ENCODE measurements at places on chromosomes 6 and 20.

DNA sequence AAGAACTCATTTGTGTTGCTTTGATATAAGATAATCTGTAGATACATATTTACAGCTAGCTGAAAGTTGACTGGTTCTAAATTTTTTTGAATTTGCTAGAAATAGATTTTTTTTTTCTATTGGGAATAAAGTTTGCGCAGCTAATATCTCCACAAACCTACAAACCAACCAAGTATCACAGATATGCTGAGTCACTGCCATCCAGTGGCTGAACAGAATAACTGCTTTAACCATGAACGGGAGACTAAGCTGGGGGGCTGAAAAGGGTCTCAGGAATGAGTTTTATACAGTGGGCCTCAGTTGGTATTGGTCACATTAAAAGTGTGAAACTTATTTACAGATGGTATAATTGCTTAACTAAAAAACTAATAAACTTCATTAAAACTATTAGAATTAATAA is 326.7 kb upstream of the CNR1 start:
- peak; percentile 17 for DNase-seq

GRCh38 chr6:147205690-147206600 is 1.7 kb downstream of the STXBP5 start:
- DNase-seq: peak; percentile 16

DNA sequence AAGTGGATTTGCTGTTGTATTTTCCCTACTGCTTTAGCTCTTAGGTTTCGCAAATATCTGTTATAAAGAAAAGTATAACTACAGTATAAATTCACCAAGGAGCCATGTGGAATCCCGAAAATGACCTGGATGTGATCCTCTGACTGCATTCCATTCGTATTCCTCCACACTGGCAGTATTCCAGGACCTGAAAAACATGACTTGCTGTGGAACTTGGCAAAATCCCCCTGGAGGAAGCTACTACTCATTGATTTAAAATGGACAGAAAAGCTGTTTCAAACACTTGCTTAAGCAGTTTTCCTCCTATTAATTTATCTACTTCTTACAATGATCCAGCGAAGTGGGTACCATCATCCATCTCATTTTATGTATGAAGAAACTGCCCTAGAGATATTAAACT is 13.3 kb upstream of the ENPP5 start:
- DNase-seq: peak; percentile 48

DNA sequence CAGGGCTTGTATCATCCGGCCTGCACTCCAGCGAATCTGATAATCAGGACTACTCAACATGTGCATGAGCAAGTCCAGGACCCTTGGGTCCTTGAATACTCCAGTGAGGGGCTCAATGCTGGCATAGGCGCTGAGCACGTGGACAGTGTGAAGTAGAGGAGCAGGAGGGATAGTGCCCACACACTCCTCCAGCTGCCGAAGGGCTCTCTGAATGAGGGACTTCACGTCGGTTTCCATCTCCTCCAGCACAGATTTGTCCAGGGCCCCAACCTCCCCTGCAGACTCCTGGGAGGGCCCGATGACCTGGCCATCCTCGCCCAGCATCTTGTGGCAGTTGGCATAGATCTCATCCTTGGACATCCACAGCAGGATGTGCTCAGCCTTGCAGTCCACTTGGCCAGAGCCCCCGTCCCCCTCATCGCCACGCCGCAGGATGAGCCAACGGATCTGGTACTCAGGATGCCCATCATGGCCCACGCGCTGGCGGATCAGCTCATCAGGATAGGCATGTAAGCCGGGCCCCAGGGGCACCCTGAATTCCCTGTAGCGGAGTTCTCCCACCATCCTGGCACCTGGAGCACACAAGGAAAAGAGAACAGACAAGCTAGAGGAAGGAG is 1.3 kb downstream of the CUL7 start:
- no peak for DNase-seq

GRCh38 chr20:17344790-17345189 is 118.0 kb downstream of the PCSK2 start:
- DNase-seq: no peak

DNA sequence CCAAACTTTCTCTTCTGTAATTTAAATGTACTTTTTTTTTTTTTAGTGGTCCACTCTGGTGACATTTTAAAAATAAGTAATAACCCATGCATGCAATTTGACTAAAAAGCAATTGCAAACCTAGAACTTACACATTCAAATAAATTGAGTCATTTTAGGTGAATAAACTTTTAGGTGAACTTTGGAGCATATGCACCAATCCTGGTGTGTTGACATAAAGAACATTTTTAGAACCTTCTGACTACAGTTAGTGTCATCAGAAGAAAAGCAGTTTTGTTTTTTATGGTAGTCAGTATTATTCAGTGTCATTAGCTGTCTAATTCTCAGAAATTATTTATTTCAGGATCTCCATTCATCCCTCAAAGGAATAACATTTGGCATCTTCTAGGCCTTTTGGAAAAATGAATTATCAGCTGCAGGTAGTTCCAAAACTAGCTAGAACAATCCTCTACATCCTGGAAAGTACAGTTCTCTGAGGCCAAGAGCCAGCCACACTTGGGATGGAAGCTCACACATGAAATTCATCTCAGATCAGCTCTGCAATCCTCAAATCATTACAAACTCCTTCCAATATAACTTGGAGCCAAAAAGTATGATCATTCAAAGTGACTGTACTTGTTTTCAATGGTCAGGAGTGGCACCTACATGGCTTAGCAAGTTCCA is 38.5 kb upstream of the SIM1 start:
- no peak for DNase-seq

- DNase-seq: no peak
Measured at GRCh38 chr6:90468080-90468479, 118.8 kb downstream of the MAP3K7 start.

DNA sequence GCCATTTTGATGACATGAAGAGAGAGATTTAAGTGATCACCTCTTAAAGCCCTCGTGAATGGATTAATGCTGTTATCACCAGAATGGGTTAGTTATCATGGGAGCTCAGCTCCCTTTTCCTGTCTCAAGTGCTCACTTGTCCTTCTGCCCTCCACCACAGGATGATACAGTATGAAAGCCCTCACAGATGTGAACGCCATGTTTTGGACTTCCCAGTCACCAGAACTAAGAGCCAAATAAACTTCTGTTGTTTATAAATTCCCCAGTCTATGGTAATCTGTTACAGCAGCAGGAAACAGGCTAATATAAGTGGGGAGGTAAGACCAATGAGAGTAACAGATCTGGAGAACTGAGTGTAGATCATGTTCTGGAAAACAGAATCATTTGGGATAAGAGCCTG is 493.2 kb downstream of the CDKAL1 start:
- no peak for DNase-seq

DNA sequence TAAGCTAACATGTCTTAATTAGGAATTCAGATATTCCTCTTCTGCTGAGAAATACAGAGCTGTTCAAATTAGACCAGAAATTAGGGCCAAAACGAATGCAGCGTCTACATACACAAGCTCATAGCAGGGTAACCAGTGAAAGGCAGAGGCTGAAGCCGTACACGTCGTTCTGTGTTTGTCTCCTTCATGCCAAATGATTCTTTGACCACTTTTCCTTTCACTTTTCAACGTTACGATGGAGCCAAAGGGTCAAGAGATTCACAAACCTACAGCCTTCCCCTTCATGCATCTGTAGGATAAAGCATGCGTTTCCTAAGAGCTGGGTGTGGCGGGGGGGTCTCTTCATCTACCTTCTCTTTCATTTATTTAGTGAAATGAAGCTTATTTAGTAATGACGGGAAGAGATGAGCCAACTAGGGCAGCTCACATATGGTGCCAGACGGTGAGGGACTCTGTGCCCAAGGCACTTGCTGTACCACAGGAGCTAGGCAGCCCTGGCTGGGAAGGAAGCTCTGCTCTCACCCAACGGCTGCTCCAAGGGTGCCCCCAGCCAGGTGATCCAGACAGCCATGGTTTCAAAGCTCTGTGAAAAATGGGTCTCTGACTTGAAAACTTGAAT is 178.0 kb downstream of the ATXN1 start:
- DNase-seq: no peak

GRCh38 chr6:36131511-36132245 is 1.4 kb downstream of the MAPK13 start:
- peak; percentile 45 for DNase-seq

- peak; percentile 27 for DNase-seq
Measured at GRCh38 chr6:74137911-74138310, 441.9 kb downstream of the CD109 start.

- no peak for DNase-seq
Measured at GRCh38 chr6:110662490-110663211, 152.6 kb downstream of the CDK19 start.

DNA sequence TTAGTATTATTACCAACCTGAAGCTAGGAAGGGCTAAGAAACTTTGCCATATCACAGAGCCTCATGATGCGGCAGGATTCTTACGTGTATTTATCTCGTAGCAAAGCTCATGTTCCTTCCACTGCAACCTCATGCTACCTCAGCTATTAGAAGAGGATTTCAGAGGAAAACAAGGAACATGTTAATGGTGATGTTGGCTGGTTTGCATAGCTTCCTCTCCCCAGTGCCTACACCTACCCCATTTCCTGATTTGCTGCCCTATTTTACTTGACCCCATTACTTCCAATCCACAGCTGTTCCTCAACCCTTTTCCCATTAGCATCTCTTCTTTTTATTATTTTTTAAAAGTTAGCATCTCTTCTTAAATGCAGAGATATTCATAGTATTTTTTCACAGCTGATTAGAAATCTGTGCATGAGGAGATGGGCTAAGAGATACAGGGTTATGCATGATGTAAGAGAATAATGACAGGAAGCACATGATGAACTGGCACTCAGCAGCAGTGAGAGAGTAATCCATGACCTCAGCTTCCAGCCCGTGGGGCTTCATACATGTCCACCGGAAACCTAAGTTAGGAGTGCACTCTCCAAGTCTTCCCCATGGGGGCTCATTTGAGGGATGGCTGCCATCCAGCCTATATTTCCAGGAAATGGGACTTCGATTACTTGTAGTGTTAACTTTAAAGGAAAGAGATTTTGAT is 106.1 kb upstream of the ASF1A start:
- no peak for DNase-seq

DNA sequence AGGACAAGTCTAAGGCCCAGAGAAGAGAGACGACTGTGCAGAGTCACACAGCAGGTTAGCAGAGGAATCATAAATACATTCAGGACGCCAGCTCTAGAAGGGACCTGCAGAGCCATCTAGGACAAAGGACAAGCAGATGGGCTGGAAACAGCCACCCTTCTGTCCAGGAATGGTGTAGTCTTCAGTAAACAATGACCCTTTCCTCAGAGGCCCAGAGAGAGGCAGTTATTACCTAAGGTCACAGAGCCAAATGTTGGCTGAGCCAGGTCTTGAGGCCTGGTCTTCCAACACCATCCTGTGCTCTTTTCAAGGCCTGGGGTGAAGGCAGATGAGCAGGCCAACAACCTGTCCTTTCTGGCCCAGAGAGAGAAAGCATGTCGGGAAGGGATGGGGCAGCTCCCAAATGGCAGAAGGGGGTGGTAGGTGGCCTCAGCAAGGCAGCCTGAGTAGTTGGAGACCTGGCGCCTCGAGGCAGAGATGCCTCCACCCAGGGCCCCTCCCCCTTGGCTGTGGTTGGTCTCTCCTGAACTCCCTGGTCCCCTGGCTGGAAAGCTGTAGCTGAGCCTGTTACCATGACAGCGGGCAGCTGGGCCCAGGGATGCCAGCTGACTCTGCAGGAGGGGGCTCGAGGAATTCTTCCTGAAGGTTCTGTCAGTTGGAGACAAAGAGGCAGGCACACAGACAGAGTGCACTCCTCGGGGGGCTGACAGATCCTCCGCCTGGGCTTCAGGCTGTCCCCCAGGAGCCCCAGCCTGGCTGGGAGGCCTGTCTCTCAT is 24.8 kb downstream of the EPB41L1 start:
- DNase-seq: no peak

GRCh38 chr20:41329435-41330342 is 10.9 kb upstream of the LPIN3 start:
- peak; percentile 89 for DNase-seq

- DNase-seq: no peak
Measured at GRCh38 chr6:118770112-118770788, 118.9 kb upstream of the CEP85L start.

DNA sequence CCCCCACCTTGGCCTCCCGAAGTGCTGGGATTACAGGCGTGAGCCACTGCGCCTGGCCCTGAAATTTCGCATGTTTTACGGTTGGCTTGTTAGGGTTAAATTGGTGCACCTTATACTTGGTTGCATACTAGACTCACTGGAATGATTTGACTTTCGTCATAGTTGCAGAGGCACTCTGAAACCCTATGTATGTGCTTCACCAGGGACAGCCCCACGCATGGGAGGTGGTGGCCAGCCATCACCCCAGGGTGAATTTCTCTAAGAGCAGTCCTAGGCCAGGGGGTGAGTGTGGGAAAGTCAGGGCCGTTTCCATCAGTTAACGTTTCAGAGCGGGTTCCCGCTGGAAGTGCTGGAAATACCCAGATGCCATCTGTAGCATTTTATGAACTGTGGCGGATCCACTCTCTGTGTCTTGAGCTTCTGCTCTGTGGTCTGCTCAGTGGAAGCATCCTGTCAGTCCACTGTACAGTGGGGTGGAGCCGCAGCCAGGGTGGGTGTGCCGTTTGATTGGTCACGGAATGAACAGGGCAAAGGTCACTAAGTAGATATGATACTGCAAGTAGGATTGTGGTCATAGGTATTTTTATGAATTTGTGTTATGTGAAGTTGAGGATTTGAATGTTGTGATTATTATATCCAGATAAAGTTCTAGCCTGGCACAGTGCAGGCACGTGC is 13.2 kb downstream of the DNAJC5 start:
- DNase-seq: no peak

GRCh38 chr6:52325695-52326471 is 36.1 kb upstream of the PAQR8 start:
- DNase-seq: no peak

DNA sequence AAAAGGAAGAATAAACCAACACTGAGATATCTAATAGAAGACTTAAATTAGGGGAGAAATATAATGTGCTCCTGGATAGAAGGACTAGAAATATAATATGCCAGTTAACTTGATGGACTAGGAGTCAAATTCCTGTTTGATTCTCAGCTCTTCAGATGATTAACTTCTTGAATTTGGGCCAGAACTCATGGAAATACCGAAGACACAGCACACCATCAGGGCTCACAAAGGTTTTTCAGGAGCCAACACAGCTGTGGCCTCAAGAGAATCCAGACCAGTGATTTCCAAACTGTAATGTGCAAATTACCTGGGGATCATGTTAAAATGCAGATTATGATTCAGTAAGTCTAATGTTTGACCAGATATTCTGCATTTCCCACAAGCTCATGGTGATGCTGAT is 33.8 kb upstream of the LRRC1 start:
- no peak for DNase-seq
